ENCODE measurements at places on chromosomes 12 and 14. TPM values are rescaled to one million over a fixed set of nuclear protein-coding genes. Genes with fewer than 3 reads are reported as not detected.

TCL1B gene
- not detected for total RNA-seq

TMEM253 gene
- total RNA-seq, result 0.27 TPM

OTX2 gene
- not detected for total RNA-seq

KLRC1 gene
- total RNA-seq, result not detected

HCFC2 gene
- total RNA-seq, result 30.5 TPM

GRCh38 chr12:113248842-113249435 is 27.7 kb downstream of the TPCN1 start:
- no peak for DNase-seq

DNA sequence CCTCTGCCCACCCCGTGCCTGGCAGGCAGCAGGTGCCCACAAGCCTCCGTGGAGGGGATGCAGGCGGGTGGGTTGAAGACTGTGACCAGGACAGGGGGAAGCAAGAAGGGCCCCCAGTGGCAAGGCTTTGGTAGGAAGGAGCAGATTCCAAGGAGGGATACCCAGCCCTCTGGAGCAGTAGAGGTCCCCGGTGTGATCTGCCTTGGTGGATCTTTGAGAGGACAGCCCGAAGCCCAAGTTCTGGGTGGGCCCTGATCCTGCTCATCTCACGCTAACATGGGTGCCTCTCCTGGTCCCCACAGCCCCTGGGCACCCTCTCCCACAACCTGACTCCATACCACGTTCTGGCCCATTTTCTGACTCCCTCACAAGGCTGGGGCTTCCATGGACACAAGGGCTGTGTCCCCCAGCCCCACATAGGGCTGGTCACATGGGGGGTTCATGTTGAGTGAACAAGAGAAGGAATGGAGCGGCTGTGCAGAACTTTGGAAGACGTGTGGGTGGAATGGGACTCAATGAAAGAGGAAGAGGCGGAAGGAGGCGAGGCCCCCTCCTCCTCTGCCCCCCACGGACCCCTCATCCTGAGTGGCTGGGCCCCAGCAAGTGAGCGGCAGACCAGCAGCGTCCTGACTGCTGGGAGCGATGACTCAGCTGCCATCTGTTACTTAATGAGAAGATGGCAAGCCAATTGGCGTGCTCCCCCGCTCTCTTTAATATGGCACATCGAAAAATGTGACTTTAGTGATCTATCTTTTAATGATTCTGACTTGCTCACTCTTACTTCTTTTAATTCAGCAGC is 77.0 kb upstream of the BCL11B start:
- no peak for DNase-seq

GRCh38 chr14:19918553-19919264 is 1.7 kb upstream of the OR4K5 start:
- DNase-seq, result no peak

DNA sequence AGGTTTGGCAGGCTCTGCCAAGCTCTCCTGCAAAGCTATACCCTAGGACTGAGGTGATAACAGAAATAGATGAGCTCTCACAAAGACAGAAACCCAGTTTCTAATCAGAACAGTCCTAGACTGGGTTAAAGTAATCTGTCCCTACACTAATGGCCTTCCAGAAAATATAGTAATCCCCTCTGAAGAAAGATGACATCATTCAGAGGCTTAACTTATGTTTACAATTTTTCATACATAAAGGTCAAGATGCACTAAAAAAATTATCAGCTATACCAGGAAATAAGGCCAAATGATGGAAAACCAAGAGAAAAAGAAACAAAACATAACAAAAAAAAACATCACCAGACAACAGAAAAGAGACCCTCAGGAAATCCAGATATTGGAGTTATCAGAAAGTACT is 4.9 kb upstream of the WASHC4 start:
- no peak for DNase-seq

- DNase-seq, result no peak
Observed at GRCh38 chr14:105070760-105071137, 5.5 kb upstream of the GPR132 start.

DNA sequence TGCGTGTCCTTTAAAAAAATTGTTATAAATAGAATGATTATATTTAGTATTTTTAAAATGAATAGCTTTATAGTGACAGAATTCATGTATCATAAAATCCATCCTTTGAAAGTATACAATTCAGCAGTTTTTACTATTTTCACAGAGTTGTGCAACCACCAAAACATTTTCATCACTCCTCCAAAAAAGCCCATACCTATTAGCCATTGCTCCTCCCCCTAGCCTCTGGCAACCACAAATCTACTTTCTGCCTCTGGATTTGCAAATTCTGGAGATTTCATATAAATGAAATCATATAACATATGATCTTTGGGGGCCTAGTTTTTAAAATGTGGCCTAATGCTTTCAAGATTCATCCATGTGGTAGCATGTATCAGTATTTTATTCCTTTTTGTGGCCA is 117.9 kb upstream of the MED13L start:
- DNase-seq, result peak; percentile 57

GRCh38 chr12:45034861-45035265 is 16.0 kb downstream of the DBX2 start:
- no peak for DNase-seq

GRCh38 chr12:10736463-10736862 is 13.3 kb upstream of the YBX3 start:
- DNase-seq, result no peak

GRCh38 chr12:112969547-112970306 is 8.6 kb upstream of the OAS2 start:
- DNase-seq, result no peak

DNA sequence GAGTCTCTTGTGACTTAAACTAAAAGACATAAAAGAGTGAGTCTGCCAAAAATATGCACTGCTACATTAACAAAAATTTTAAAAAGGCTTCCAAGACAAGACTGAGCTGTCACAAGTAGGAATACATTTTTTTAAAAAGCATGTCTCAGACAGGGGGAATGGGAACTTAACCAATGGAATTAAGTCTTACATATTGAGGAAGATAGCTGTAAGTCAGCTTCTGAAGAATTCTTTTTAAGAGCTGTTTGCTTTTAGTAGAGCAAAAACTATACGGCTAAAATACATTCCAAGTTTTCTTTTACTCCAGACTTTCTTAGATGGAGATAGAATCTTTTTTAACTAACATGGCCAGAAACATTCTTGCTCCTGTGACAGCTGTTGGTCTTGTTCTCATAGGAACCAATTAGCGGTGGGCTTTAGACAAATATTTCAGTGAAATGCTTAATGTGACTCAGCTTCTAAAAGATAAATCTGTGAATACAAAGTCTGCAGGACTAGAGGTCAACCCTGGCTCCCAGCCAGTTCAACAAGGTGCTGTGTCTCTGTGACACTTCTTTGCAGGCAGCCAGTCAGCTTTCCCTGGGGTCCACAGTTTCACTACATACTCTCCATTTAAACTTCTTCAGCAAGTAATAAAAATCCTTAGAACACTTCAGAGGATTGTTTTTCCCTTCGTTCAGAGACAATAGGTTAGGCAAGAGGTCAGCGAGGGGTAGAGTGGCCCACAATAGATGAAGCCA is 187.6 kb downstream of the NAV3 start:
- DNase-seq, result peak; percentile 71

All from fibroblast of the aortic adventitia (primary cell).